Esophagus squamous epithelium (tissue), 5 donors: ENCODE measurements at places on chromosomes 3 and 15. TPM values are rescaled to one million over a fixed set of nuclear protein-coding genes. Genes with fewer than 3 reads are reported as not detected.

The CHRNB4 gene
- total RNA-seq: 0.72 TPM

- no peaks in the 10 kb centered on the region for H3K27me3 ChIP-seq
- no peaks in the 10 kb centered on the region for H3K4me1 ChIP-seq
- no peak overlapping the region for H3K27ac ChIP-seq
- no peak overlapping the region for H3K4me3 ChIP-seq
- H3K36me3 ChIP-seq: no peaks in the 10 kb centered on the region
- DNase-seq: no peak
Measured at GRCh38 chr15:63880744-63881143, 47.0 kb upstream of the HERC1 start.

- H3K27ac ChIP-seq: no peak overlapping the region
- no peak for DNase-seq
- H3K4me1 ChIP-seq: peaks cover 6% of the 10 kb centered on the region
- no peak overlapping the region for H3K4me3 ChIP-seq
Measured at GRCh38 chr3:123075359-123075758, 8.5 kb downstream of the PDIA5 start.

GRCh38 chr15:62141643-62142588 is 23.2 kb downstream of the C2CD4B start:
- H3K27me3 ChIP-seq: no peaks in the 10 kb centered on the region
- no peaks in the 10 kb centered on the region for H3K4me1 ChIP-seq
- no peak overlapping the region for H3K4me3 ChIP-seq
- DNase-seq: no peak

DNA sequence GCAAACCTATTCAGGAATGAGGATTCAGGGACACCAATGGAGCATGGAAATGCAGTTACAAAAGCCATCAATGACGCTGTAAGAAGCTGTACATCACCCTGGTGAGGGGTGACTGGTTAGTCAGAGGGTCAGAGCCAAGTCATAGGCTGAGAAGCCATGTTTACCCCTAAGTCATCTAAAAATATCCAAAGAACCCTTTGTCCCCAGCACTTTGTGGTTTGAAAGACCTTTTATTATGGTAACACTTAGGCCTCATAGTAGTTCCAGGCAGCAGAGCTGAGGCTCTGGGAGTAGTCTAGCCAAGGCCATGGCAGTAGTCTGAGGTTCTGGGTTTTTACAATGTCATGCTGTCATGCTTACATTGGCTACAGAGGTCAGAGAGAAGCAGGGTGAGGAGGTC is 131.2 kb downstream of the CTNNB1 start:
- peaks cover 7% of the 10 kb centered on the region for H3K4me1 ChIP-seq
- H3K4me3 ChIP-seq: no peak overlapping the region
- no peaks in the 10 kb centered on the region for H3K27me3 ChIP-seq
- H3K36me3 ChIP-seq: no peaks in the 10 kb centered on the region
- no peak overlapping the region for H3K27ac ChIP-seq
